ENCODE measurements at places on chromosomes 11 and 22.

DNA sequence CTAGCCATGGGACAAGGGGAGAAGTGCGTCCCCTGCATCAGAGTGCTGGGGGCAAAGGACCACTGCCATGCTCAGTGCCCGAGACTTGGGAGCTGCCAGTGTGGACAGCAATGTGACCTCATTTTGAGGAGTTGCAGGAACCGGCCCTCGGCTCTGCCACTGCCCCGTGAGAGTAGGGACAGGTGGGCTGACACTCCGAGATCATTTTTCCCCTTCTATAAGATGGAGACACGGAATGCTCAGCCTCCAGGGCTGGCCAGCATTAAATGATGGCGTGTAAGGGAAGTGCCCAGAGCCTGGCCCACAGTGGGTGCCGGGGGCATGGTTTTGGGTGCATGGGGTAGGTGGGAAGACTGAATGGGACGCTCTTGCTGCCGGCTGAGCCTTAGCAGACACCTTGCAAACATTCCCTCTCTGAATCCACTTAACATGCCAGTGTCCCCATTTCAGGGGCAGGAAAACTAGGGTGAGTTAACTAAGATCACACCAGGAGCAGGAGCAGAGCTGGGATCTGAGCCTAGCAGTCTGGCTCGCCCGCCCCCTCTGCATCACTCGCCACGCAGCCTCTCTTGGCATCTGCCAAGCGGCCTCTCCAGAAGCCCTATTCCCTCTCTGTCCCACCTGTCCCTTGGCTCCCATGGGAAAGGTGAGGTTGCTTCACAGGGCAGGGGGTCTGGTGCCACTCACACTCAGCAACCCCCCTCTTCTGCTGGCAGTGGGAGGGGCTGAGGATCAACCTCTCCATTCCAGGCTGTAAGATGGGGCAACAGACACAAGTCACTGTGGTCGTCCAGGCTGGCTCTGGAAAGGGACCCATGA is 13.6 kb downstream of the NPTXR start:
- DNase-seq: no peak

GRCh38 chr11:121814962-121815361 is 301.1 kb downstream of the BLID start:
- no peak for DNase-seq

- no peak for DNase-seq
Measured at GRCh38 chr11:65491163-65491465, 7.7 kb upstream of the MALAT1 start.

GRCh38 chr11:71489311-71490043 is 36.5 kb downstream of the NADSYN1 start:
- DNase-seq: no peak

DNA sequence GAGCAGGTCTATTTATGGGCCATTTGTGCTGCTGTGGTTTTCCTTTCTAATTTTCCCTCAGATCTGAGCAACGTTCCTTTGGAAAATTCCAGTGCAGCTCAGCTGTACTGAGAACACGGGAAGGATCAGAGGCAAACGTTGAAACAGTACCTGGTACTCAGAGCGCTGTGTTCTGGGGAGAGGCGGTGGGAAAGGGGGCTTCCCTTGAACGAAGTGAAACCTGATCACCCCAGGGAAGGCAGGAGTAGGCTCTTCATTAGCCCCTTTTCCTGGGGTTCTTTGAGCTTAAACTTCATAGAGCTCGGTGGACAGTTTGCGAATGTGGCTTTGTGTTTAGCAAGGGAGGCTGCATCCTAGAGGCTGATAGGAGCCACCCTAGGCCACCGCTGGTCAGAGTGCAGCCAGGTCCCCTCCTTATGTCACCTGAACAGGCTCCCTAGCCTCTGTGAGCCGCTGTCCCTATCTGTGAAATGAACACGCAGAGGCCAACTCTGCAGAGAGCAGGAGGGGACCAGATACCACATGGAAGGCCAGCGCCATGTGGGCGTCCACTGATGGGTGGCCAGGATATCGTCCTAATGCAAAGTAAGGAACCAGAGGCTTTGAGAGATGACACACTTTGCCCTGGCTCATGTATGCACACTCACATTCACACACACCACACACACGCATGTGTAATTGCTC is 1464.8 kb downstream of the BRD1 start:
- DNase-seq: no peak

DNA sequence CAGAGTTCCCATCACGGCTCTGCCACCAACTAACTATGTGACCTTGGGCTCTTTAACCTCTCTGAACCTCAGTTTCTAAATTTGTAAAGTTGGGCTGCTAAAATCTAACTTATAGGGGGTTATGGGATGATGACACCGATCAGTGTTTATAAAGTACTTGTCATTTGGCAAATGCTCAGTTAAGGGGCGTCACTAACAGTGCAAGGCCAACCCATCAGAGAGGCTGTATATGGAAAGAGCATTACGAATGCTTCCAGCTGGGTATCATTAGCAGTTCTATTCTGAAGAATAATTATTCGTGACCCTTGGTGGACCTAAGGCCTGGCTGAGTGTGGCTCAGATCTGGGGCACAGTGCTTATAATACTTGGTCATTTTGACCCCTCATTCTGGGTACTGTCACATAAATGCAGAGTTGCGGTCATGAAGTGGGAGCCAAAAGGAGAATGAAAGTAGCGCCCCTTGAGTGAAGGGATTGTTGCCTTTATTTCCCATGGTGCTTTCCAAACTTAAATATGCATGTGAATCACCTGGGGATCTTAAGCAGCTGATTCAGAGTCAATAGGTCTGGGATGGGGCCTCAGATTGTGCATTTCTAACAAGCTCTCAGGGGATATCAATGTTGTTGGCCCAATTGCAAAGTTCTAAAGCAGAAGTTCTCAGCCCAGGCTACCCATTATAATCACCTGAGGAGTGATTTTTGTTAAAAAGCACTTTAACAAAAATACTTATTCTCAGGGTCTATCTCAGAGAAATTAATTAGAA is 115.8 kb downstream of the CSNK2A3 start:
- no peak for DNase-seq

DNA sequence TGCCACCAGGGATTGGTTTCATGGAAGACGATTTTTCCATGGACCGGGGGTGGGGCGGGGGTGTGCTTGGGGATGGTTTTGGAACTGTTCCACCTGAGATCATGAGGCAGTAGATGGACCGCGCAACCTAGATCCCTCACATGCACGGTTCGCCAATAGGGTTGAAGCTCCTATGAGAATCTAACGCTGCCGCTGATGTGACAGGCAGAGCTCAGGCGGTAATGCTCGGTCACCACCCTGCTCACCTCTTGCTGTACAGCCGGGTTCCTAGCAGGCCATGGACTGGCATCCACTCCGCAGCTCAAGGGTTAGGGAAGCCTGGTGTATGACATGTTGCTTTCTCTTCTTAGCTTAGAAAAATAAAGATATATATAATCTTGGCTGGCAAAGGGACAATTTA is 22.0 kb downstream of the RBX1 start:
- DNase-seq: no peak

DNA sequence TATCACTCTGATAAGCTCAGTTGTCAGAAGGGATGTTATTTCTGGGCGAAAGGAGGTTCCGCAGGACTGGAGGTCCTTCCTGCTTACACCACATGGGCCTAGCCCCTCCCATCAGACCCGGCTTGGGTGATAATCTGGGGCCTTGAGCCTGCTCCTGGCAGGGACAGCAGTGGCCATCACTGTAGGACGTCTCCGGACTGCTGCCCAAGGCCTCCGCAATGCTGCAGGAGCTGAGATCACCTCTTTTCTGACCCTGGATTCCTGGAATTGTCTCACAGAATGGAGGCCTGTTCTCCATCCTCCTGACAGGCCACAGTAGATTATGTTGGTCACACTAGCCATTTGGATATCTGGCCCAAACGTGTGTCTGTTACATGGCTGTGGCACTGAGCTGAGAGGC is 9.2 kb upstream of the BIK start:
- no peak for DNase-seq

DNA sequence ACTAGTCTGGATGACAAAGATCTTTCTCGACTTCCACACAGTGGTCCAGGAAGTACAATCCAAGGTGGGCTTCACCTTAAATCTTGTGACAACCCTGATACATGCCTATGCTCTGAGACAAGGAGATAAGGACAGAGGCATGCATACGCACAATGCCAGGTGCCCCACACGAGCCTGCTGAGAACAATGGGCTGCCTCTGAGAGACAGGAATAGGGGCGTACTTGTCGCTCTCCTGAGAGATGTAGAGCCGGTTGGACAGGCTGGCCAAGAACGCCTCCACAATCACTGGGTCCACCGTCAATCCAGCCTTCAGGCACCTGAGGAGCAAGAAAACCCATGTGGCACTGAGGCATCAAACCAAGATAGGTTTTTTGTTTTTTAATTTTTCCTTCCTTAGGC is 25.5 kb downstream of the SERPIND1 start:
- DNase-seq: no peak

- DNase-seq: no peak
Measured at GRCh38 chr11:69880826-69881445, 61.7 kb upstream of the FGF3 start.

GRCh38 chr22:46796566-46797195 is 34.2 kb downstream of the TBC1D22A start:
- no peak for DNase-seq

DNA sequence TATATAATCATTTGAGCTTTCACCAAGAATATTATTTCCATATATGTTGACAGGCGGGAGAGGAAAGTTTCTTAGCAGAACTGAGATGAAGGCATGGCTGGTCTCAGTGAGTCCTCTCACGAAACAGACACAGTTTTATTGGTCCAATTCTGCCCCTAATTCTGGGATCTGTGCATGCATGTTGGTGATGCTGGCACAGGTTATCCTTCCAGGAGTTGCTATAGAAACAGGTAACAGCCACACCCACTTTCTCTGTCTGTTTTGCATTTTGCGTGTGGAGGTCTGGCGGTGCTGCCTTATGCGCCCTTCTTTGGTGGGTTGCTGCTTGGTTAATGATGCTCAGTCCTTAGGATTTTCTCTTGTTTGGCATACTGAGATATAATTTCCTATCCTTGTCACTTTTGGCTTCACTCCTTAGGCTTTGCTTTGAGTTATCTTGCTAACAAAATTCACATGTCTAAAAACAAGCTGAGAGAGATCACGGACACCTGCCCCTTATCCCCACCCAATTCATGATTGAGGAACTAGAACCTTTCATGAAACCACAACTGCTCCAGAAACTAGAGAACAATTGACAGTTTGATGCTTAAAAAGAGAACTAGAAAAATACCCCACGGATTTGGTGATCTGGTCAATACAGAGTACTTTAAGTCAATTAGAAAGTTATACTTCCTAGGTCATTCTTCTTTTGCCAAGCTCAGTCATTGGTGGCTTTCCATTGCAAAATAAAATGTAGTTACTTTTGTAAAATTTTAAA is 189.3 kb downstream of the FAT3 start:
- DNase-seq: no peak

- no peak for DNase-seq
Measured at GRCh38 chr11:94658386-94658785, 91.2 kb downstream of the PIWIL4 start.

DNA sequence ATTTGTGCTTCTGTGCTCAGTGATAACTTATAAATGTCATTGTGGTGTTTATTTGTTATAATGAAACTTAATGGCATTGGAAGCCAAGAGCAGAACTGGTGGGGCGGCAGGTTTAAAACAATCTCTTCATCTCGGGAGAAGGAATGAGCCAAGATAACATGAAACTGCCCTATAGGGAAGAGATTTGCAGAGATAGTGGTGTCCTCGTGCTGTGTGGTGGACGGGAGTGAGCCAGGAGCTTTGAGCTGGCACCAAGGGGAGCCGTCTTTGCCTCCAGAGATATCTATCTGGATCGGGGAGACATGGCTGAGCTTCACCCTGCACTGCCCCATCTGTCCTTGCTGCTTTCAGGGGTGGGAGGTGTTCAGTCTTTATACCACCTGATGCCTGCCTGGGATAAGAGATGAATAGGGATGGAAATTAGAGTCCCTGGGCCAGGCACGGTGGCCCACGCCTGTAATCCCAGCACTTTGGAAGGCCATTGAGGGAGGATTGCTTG is 189.6 kb downstream of the ST3GAL4 start:
- DNase-seq: no peak

GRCh38 chr11:102197670-102198139 is 87.5 kb downstream of the YAP1 start:
- no peak for DNase-seq

GRCh38 chr22:46381142-46381541 is 45.6 kb downstream of the TRMU start:
- no peak for DNase-seq

GRCh38 chr11:30550022-30550542 is 36.1 kb downstream of the MPPED2 start:
- no peak for DNase-seq

GRCh38 chr11:36455658-36456111 is 54.4 kb downstream of the TRAF6 start:
- no peak for DNase-seq

- no peak for DNase-seq
Measured at GRCh38 chr11:115580927-115581680, 76.9 kb upstream of the CADM1 start.

DNA sequence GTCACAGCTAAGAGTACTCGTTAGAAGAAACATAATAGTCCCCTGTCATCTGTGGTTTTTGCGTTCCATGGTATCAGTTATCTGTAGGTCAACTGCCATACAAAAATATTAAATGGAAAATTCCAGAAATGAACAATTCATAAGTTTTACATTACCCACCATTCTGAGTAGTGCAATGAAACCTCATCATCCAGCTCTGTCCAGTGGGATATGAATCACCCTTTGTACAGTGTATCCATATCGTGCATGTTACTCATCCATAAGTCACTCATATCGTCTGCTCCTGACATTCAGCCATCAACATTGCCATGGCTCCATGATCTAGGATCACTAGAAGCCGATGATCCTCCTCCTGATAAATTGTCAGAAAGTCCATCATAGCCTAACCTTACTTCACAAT is 174.9 kb upstream of the C11orf87 start:
- DNase-seq: no peak

DNA sequence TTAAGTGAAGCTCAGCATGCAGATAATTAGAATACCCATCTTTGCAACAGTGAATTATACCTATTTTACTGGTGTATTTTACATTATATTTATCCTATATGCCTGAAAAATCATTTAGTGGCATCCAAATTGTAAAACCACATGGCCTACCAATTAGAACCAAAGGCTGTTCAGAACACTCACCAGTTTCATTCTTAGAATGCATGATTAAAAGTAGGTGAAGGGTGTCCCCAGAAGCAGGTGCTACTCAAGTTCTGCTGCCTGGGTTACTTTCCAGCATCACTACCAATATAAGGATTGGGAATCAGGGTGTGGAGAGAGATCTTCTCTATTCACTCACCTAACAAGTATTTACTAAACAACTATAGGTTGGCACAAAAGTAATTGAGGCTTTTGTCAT is 103.3 kb downstream of the SGSM3 start:
- no peak for DNase-seq

All from stimulated activated CD8-positive, alpha-beta memory T cell treated with anti-CD3 and anti-CD28 coated beads, Interleukin-15, amount 100 ng/mL, for 4 hours (primary cell).